Right lung (tissue), 10 donors: ENCODE measurements at places on chromosomes 11 and 22. TPM values are rescaled to one million over a fixed set of nuclear protein-coding genes. Genes with fewer than 3 reads are reported as not detected.

GRCh38 chr11:77473801-77474683, at the start of gene PAK1:
Gene PAK1, minus strand, starts transcription at chr11:77474094. Its CDS starts 81,574 bp downstream, at chr11:77392520.
- DNase-seq, result peak; percentile 90

The C11orf86 gene
- polyA plus RNA-seq, result not detected

GRCh38 chr22:19446603-19447329, 745 bp downstream of the C22orf39 start:
- DNase-seq, result no peak

The NNMT gene
- polyA plus RNA-seq, result 1.9 TPM

DNA sequence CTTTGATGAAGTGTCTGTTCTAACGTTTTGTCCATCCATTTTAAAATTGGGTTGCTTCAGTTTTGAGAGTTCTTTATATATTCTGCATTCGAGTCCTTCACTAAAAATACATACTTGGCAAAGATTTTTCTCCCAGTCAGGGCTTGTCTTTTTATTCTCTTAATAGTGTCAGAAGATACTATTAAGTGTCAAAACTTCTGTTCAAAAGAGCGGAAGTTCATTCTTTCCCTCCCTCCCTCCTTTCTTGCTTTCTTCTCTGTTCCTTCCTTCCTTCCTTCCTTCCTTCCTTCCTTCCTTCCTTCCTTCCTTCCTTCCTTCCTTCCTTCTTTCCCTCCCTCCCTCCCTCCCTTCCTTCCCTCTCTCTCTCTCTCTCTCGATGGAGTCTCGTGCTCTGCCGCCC, 7.6 kb upstream of the MUC6 start:
- no peak for DNase-seq

GRCh38 chr11:126518071-126518971, 162.8 kb downstream of the ST3GAL4 start:
- DNase-seq, result no peak

The MRGPRE gene
- not detected for polyA plus RNA-seq

DNA sequence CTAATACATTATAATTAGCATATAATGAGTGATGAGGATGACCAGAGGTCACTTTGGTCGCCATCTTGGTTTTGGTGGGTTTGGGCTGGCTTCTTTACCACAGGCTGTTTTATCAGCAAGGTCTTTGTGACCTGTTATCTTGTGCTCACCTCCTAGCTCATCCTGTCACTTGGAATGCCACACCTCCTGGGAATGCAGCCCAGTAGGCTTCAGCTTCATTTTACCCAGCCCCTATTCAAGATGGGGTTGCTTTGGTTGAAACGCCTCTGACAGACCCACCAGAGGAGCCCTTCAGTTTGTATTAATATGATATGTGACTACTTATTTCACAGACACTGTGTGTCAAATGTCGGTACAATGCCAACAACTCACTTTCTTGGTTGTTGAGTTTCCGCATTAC, 20.2 kb downstream of the FOLR3 start:
- no peak for DNase-seq
